ENCODE measurements at places on chromosomes 3 and 15.

GRCh38 chr15:50523851-50524251, 22.6 kb downstream of the USP50 start:
- peak; percentile 17 for DNase-seq

GRCh38 chr3:124876401-124876878, 10.7 kb downstream of the ITGB5 start:
- DNase-seq: no peak

DNA sequence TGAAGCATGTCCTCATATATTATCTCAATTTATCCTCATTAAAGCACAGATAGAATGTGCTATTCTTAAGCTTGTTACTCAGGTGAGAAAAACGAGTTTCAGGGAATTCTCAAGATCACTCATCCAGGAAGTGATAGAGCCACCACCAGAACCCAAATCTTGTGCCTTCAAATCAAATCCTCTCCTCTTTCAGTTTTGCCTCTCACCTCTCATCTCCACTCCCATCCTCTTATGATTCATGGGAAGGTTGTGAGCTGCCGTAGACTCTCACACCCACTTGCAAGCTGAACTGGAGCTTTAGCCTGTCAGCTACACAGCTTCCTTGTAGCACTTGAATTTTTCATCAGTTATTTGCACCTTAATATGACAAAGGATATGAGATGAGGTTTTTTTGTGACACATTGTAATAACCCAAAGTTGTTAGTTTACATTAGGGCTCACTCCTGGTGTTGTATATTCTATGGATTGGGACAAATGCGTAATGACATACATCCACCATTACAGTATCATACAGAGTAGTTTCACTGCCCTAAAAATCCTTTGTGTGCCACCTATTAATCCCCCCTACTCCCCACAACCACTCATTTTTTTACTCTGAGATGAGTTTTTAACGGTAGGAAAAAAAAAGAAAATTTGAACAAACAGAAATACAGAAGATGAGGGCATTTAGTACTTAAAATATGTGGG, 25.7 kb downstream of the GPR15 start:
- no peak for DNase-seq

- no peak for DNase-seq
Observed at GRCh38 chr15:74863239-74864056, 9.7 kb downstream of the SCAMP2 start.

GRCh38 chr15:78737187-78737820, 74.0 kb downstream of the ADAMTS7 start:
- DNase-seq: no peak

- no peak for DNase-seq
Observed at GRCh38 chr3:186035277-186035676, 73.6 kb downstream of the ETV5 start.

All from GM04504 (cell line).